ENCODE measurements at places on chromosomes 3 and 15.

DNA sequence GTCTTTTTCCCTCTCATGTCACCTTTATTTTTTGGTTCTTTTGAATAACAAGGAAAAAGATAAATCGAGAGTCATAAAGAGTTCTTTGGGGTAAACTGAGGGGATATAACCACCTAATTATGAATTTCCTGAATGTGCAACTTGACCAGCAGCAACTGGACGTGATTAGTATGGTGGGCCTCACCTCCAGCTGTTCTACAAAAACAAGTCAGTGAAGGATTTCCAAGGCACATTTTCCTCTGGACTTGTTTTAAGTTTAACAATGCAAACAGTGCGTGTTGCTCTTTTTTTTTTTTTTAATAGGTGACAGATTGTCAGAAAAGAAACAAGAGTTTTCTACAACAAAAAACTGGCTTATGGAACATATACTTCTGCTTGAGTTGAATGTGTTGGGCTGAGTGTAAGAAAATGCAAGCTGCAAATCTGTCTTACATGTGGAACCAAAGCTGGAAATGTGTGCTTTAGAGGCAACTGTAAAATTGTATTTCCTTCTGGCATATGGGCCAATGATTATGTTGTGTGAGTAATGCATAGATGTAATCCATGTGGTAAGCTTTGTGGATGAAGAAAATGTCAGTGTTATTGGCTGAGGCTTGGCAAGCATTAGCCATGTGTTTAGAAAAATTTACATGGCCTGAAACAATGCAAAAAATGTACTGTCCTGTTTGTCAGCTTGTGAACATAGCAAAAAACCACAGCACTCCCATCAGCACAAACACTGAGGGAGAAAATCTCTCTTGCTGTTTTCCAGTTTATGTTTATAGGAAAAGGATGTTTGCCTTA, 44.5 kb upstream of the FNDC3B start:
- no peak for DNase-seq

DNA sequence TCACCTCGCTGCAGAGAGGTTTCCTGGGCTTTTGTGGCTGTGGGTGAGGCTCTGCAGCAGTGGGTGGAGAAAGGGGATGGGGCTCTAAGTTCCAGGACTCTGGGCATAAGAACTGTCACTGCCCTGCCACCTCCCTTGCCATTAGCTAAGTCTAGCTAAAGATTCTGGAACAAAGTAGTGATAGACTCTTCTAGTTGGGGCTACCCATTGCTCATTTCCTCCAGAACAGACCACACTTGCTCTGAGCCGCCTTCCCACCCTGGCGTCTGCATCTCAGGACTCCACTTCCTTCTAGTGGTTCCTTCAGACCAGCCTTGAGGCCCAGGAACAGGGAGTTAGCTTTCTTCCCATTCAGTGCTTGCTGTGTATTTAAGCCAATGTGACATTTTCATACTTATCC, 7.5 kb downstream of the ARHGAP31 start:
- no peak for DNase-seq

GRCh38 chr3:4067893-4068292, 235.3 kb upstream of the SETMAR start:
- no peak for DNase-seq

DNA sequence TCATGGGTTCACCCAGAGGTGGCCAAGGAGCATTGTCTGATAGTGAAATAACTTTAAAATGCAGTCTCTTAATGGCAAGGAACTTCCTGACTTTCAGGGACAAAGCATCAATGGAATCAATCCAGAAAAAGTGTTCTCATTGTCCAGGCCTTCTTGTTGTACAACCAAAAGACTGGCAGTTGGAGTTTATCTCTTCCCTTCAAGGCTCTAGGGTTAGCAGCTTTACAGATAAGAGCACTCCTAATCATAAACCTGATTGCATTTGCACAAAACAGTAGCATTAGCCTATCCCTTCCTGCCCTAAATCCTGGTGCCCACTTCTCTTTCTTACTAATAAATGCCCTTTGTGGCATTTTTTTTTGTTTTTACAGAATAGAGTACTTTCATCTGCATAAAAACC, 43.3 kb upstream of the VIPR1 start:
- DNase-seq: no peak

DNA sequence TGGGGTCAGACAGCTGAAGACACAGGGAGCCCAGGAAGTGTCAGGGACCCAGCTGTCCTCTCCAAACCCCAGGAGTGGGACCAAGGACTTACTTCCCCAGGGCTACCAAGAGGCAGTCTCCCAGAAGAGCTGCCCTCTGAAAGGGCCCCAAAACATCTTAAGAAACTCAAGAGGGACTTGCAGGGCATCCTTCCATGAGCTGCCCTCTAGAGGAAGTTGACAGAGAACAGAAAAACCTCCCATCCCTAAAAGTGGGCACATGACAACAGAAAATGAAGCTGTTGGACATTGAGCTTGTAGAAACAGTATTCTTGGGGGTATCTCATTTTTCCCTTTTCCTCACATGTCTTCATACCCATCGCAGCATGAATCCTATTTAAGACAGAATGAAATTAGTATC, 58.9 kb downstream of the MECOM start:
- DNase-seq: no peak

DNA sequence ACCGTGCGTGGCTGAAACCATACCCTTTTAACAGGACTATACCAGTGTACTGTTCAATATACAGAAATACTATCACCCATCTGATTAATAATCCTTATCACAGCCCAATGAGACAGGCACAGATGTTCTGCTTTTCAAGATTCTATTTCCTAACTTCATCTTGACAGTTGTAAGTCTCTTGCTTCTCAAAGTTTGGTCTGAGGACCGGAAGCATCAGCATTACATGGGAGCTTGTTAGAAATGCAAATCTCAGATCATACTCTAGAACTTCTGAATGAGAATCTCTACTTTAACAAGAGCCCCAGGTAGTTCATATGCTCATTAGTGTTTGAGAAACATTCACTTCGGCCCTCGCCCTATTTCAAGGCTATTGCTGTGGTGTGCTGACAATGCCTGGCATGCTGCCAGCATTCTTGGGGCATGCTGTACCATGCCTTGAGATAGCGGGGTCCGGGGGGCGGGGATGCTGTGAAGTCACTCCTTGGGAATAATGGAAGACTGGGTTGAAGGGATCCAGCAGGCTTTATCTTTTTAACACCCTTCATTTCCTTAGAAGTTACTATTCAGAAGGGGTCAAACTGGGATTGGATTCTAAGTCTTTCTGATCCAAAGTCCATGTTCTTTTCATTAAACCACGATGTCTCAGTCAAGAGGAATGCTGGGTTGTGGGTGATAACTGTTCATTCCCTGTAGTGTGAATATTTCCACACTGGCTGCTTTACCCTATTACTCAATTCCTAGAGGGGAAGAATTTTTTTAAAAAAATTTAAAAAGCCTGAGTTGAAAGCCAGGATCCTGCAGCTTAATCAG, 194.7 kb downstream of the LPP start:
- peak; percentile 80 for DNase-seq

- DNase-seq: no peak
Measured at GRCh38 chr15:74626752-74627692, 11.4 kb downstream of the CLK3 start.

- no peak for DNase-seq
Measured at GRCh38 chr3:113668015-113668414, 28.4 kb downstream of the USF3 start.

DNA sequence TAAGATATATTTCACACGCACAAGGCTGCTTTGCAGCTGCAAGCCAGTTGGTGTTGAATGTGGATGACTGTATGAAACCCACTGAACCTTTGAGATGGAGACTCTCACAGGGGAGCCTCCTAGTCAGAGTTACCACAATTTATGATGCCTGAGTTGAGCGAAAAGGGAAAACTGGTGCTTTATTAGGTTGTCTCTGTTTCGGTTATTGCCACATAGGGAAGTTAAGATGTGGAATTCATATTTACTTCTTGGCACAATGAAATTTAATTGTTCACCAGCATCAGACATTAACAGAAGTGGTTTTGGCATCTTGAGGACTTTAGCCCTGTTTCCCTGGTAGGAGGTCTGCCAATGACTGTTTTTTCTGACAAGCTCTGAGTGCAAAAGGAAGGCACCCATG, 358.2 kb downstream of the SQOR start:
- no peak for DNase-seq

Data from sigmoid colon (tissue), 7 donors.